ENCODE measurements at places on chromosomes 2 and 18.

DNA sequence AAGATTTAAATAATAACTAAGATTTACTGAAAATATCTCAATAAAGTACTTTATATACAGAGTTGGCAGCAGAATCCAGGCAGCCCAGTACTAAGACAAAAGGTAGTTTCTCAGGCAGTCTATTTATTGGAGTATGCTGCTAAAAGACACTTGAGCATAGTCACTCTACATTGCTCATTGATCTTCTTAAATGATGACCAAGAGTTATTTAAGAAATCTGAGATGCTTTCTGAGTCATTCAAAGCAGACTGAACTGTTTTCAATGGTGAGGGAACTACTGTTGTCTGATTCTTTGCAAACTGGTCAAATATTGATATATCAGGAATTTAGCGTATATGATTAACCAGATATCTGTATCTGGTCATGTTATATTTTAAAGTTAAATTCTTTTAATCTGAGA lies 133.6 kb downstream of the PHLPP1 start:
- no peak for DNase-seq

- no peak for DNase-seq
These were observed 2.2 kb downstream of the TMEM18 start for GRCh38 chr2:675051-675450.

GRCh38 chr18:23798249-23798648 lies 109.0 kb downstream of the LAMA3 start:
- no peak for DNase-seq

GRCh38 chr2:47069628-47070154 lies 85.4 kb downstream of the STPG4 start:
- DNase-seq: no peak

- no peak for DNase-seq
These were observed 11.8 kb upstream of the LRP1B start for GRCh38 chr2:142142595-142142994.

DNA sequence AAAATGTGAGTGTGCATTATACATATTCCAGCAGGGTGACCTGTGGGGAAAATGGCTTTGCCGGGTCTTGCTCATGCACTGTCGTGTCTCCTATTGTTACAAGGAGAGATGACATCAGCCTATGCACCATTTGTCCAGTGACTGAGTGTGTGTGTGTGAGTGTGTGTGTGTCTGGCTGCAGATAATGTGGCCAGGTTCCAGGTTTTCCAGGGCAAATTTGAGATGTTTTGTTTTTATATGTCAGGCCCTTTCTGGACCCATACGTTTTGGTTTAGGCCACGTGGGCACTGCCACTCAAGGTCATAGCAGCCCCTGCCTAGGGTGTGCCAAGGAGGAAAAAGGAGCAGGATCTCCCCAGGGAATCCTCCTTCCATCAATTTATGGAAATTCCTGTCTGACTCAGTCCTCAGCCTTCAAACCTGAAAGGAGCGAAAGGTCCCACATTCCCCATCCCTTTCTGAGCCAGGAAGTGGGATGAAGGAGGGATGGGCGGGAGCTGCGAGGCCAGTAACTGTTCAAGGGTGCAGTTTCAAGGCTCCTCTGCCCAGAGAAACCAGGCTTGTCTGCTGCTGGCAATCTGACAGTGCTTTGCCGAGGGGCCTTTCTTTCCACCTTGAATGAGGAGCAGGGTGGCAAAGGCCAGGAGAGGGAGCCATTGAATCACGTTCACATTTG lies 93.0 kb upstream of the SMAD2 start:
- DNase-seq: no peak

GRCh38 chr18:38221476-38222100 lies 656.0 kb upstream of the CELF4 start:
- no peak for DNase-seq

DNA sequence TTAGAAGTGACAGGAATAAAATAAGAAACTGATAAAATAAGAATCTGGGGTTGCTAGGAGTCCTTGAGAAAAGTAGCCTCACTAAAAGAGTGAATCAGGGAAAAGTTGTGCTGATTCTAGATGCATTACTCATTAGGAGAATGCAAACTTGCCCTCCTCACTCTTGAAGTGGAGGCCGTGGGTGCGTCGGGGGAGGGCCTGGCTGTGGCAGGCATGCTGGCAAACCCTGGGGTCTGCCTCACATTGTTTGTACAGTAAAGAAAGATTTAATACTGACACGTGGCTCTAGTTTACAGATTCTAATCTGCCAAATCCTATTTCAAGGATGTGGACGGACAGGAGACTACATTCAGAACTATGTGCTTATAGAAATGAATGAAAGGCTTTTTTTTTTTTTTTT lies 41.9 kb downstream of the TANC1 start:
- no peak for DNase-seq

DNA sequence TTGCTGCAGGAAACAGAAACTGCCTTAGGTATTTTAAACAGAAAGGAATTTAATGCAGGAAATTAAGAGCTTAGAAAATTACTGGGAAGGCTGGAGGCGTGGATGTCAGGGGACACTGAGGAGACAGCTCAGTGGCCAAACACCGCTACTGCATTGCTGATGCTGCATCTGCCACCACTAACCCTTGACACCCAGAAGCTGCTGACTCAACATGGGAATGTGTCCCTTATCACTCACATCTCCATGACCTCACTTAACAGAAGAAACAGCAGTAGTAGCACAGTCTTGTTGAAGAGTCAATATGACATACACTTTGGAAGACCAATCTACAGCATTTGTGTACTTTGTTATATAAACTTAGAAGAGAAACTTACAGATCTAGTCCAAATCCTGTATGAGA lies 906.1 kb downstream of the SLC4A3 start:
- DNase-seq: no peak

DNA sequence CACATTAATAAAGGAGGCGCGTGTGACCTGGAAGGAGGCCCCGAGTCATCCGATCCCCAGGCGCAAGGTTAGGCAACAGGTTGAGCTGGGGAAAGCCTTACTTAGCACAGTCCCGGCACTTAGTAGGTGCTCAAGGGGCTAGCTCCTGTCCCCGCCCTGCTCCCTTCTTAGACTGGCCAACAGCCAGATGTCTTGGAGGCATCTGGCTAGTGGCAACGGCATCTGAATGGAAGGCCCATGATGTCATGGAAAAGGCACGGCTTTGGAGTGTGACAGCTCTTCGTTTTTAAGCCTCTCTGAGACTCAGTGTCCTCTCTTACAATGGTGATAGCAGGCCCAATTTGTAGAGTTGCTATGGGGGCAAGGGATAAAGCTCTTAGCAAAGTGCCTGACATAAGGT lies 258.3 kb downstream of the CYRIA start:
- no peak for DNase-seq

DNA sequence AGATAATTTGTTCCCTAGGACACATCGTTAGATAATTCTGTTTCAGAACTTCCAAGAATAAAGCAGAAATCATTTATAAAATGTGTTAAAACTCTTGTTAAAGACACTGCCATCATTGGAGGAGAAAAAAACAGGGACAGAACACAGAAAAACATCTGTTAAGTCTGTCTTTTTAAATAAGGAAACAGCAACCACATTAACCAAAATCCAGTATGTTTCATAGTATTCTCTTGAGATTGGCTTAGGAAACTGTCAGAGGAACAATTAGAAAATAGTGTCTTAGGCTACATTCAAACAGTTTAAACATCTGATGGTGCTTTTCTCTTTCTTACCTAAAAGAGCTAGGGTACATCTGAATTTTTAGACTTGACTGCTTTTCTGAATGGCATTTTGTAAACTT lies 81.6 kb downstream of the PMS1 start:
- DNase-seq: no peak

DNA sequence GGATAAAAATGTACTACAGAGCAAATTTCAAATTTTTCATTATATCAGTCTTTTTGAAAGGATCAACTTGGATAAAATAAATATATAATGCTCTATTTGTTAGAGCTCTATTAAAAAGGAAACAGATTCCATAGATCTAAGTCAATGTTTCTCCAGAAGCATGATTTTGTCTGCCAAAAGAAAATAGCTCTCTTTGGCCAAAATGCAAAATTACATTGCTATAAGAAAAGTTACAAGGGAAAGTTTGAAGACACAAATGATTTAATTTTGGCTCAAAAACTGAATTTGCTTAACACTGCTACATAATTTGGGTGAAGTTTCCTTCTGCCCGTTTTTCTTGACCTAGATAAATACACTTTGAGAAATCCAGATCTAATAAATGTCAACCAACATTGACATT lies 15.7 kb downstream of the C2orf69 start:
- DNase-seq: no peak

DNA sequence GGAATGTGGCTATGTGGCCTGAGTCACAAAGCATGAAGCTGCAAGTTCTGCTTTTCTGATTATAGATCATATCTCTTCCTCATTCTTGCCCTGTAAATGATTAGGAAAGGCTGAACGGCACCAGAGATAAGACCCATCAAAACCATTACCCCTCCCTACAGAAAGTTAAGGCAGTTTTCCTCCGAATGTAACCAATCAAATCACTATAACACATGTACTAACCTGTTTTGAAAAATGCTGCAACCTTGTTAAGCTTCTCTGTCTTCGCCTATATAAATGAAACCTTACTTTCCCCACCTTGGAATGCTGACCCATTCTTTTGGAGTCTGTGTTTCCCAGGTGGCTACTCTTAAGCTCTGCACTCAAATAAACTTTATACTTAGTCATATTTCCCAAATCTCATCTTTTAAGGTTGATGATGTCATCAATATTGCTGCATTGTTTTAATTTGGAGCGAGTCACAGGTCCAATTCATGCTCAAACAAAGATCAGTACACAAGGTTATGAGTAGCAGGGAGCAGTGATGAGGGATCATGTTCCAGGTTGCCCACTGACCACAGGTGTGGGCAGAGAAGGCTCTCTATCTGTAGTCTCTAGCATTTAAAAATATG lies 662.3 kb downstream of the IRS1 start:
- DNase-seq: no peak

DNA sequence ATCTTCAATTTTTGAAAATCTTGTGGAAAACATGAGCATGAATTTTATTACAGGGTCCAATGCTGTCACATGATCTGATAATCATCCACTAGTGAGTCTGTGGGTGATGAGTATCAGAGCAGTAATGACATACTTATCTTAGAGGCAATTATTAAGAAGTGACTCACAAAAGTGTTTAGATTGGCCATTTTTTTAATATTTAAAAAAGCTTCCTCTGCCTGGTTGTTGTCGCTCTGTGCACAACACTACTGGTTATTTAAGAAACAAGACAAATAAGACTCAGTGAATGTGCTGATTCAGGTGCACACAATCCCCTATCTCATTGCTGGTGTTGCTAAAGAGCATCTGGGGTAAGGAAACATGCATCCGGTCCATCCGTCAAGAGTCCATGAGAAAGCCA lies 665.8 kb upstream of the ZEB2 start:
- no peak for DNase-seq

DNA sequence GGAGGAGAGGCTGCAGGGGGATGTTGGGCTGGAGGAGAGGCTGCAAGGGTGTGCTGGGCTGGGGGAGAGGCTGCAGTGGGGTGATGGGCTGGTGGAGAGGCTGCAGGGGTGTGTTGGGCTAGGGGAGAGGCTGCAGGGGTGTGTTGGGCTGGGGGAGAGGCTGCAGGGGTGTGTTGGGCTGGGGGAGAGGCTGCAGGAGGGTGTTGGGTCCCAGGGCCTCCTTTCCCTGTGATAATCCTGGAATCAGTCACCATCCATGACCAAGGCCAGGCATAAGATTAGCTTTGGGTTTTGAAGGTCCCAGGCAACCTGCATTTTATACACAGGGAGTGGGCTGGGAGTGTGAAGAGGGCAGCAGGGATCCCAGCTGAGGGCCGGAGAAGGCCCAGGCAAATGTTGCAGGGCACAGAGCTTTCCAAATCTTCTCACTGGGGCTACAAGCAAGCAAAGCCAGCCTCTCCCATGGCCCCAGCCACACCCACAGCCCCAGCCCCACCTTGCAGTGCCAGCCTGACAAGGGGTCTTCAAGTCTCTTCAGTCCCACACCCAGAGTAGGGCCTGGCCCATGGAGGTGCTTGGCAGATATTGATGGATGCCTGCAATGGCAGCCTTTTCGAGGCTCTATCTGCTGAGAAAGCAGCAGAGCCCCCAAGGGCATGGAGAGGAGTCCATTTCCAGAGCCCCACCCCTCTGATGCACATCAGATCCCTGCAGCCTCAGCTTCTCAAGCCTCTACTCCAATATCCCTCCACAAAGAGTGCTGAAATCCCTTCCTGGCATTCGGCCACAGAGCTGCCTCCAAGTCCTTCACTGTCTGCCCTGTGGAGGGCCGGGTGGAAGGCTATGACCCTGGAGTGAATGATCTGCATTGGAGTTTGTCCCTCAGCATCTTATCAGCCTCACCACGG lies 50.3 kb upstream of the GLI2 start:
- no peak for DNase-seq

GRCh38 chr18:34224423-34225217 lies at the start of gene NOL4:
Gene NOL4 (minus strand): TSS chr18:34224913. CDS start chr18:34223253, 1,660 bp downstream.
- no peak for DNase-seq

DNA sequence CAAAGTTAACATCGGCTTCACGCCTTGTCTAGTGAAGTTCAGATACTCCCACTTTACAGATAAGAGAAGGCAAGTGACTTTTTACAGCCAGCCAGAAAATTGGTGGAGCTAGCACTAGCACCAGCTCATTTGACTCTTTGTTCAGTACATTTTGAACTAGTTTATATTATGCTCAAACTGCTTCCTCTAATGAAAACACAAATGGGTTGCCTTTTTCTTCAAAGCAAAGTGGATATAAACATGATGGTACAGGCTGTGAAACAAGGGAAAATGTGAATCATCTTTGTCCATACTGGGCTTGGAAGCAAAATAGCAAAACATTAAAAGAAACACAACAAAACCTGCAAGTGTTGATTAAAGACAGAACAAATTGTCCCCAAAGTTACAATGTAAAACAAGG lies 99.6 kb upstream of the LHCGR start:
- DNase-seq: no peak

DNA sequence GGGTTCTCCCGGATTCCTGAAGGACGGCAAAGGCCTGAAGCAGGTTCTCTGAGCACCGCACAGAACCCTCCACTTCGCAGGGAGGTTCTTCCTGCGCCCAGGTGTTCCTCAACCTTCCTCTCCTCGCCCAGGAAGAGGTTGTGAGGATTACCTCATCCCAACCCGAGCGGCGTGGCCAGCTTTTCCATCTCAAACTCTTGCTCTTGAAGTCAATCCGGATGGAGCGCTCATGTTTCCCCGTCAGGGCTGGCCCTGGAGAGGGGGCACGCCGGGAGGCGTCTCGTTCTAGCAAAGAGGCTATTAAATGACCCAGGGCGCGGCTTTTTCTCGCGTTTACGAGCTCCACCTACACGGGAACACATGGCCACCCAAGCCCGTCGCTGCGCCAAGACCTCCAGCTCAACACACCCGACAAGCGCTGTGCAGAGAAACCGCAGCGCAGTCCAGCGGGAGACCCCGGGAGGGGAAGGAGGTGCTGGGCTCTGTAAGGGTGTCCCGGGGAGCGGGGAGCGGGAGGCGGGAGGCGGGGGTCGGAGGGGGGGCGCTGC lies 540 bp upstream of the RAB10 start:
- DNase-seq: no peak

DNA sequence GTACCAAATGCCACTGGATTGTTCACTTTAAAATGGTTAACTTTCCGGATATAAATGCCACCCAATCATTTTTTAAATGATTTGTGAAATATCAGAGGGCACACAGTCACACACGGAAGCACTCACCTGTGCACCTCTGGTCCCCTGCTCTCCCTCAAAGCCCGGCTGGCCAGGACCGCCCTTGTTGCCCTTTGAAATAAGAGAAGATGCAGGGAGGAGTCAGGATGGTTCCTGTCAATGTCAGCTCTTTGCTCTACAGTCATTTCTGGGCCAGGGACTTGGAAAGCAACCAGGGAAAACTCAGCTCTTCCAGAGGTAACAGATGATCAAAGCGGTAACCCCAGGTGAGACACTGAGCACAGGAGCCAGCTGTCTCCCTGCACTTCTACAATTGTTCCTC lies 60.7 kb downstream of the COL6A3 start:
- no peak for DNase-seq

Measured in stimulated activated CD8-positive, alpha-beta memory T cell treated with anti-CD3 and anti-CD28 coated beads, Interleukin-15, amount 100 ng/mL, for 24 hours (primary cell).